ENCODE measurements at places on chromosomes 3 and 15. TPM values are rescaled to one million over a fixed set of nuclear protein-coding genes. Genes with fewer than 3 reads are reported as not detected.

DNA sequence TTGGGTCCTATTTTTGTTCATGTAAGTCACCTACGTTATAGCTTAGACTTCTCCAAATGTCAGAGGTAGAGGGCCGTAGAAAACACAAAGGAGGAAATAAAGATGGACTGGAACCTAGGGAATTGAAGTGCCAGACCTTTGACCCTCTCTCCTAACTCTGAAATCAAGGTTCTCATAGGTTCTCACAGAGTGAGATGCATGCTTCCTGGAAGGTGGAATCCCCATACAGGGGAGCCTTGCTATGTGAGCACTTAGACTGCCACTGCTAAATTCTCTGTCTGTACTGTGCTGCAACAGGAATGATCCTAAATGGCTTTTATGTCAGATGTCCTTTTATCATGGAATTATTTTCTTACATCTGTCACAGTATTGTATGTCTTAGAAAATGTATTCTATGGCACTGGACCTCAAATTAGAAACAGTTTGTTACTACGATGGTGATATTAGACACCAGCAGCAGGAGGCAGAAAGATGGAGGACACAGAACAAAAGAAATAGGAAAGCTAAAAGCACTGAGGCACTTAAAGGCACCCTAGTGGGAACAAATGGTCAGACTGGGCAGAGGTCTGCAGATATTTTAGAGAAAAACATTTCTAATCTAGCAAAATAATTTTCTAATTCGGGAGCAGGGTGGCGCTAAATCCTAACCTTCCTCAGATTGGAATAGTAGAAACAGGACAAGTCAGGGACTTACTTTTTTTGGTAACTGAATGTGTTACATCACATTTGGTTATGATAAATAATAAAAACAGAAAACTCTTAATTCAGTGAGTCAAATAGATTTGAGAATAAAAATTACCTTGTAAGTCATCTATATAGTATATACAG lies 60.2 kb upstream of the CDAN1 start:
- no peak for DNase-seq

DNA sequence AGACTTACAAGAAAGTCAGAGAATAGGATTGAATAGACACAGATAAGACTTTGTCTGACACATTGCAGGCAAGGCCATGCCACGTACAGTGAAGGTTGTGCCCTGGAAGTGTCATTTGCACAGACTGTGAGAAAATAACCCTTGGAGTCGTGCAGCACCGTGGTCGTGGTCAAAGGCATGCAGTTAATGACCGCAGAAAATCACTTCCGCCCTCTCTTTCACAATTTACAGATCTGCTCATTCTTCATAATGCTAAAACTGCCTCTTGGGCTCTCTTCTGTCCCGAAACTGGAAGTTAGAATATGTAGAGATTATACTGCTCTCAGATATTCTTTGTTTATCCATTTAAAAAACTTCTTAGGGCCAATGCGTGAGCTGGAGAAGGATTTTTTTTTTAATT lies 73.2 kb upstream of the CTXND1 start:
- no peak for DNase-seq

- DNase-seq = no peak
These were observed 59.7 kb downstream of the DCUN1D1 start for GRCh38 chr3:182920515-182921084.

The CADPS gene
- total RNA-seq = 11.3 TPM

All from Right ventricle myocardium superior (tissue), 1 donor.